Hair follicle dermal papilla cell (primary cell): ENCODE measurements at places on chromosomes 12 and 14. TPM values are rescaled to one million over a fixed set of nuclear protein-coding genes. Genes with fewer than 3 reads are reported as not detected.

LHX5 gene
- total RNA-seq: not detected in 2 replicates

SVOP gene
- total RNA-seq: not detected in 2 replicates

RHOF gene
- total RNA-seq: 5.7 and 7.7 TPM in 2 replicates

FIGNL2 gene
- total RNA-seq: 0.36 and 0.65 TPM in 2 replicates

KLRC4 gene
- not detected in 2 replicates for total RNA-seq

OLR1 gene
- 0.24 and 0.49 TPM in 2 replicates for total RNA-seq

FOXG1 gene
- not detected in 2 replicates for total RNA-seq

CMA1 gene
- total RNA-seq: not detected in 2 replicates

ZNF891 gene
- 0.85 and 1.3 TPM in 2 replicates for total RNA-seq
